ENCODE measurements at places on chromosomes 3 and 15. TPM values are rescaled to one million over a fixed set of nuclear protein-coding genes. Genes with fewer than 3 reads are reported as not detected.

DNA sequence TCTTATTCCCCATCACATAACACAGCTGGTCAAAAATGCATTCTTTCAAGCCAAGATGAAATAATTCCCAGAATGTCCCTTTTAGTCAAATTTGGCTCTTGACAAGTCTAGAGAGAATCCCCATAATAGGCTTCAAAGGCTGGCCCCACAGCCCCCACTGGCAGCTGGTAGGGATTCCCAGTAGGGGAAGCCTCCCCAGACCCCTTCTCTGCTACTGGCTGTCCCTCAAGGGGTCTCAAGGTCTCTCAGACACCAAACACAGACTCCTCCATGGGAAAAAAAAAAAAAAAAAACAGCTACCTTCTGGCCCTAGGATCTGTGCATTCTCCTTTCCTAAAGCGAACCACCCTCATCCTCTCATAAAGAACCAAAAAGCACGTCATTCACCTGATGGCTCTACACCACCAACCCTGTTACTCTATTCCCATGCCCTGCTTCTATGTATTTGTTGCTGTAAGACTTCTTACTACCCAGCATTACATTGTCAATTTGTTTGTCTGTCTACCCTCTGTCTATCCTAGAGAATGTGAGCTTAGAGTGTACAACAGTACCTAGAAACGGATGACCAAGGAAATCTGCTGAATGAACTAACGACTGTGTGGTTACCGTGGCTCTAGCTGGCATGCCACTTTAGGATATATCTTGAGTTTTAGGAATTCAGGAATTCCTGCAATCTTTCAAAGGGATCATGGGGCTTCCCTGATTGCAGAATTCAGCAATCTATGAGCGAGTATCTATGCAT lies 164.1 kb upstream of the NSMCE3 start:
- H3K27ac ChIP-seq: no peak overlapping the region
- no peak overlapping the region for H3K4me3 ChIP-seq
- DNase-seq: no peak
- peaks cover 14% of the 10 kb centered on the region for H3K27me3 ChIP-seq
- no peaks in the 10 kb centered on the region for H3K4me1 ChIP-seq

DNA sequence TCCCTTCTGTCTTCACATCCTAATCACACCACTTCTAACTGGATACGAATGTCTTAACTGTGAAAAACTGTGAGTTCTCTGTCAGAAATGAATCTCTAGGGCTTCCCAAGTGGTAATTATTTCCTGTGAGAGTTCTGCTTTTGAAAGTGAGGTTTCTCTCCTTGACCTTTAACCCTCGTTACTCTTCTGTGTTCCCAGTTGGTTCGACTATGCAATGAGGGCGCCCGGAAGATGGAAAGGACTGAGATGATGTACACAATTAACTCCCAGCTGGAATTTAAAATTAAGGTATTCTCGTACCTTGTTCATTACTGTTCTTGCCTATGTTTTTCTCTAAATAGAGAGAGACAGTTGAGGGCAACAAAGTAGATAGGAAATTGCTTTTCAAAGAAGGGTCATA lies 96.5 kb downstream of the ARHGEF26 start:
- no peak overlapping the region for H3K27ac ChIP-seq
- no peak for DNase-seq
- no peaks in the 10 kb centered on the region for H3K4me1 ChIP-seq
- H3K4me3 ChIP-seq: no peak overlapping the region
- no peaks in the 10 kb centered on the region for H3K36me3 ChIP-seq
- peaks cover 1% of the 10 kb centered on the region for H3K27me3 ChIP-seq

The SPRED1 gene
- 0.97 TPM for total RNA-seq

GRCh38 chr3:159832024-159832423 lies 156.6 kb upstream of the IL12A start:
- no peaks in the 10 kb centered on the region for H3K4me1 ChIP-seq
- H3K4me3 ChIP-seq: no peak overlapping the region
- H3K27me3 ChIP-seq: no peaks in the 10 kb centered on the region
- H3K27ac ChIP-seq: no peak overlapping the region
- no peak for DNase-seq
- no peaks in the 10 kb centered on the region for H3K36me3 ChIP-seq
